ENCODE measurements at places on chromosomes 4 and X.

GRCh38 chrX:149531599-149531998 is 9.2 kb upstream of the EOLA1 start:
- DNase-seq = no peak

DNA sequence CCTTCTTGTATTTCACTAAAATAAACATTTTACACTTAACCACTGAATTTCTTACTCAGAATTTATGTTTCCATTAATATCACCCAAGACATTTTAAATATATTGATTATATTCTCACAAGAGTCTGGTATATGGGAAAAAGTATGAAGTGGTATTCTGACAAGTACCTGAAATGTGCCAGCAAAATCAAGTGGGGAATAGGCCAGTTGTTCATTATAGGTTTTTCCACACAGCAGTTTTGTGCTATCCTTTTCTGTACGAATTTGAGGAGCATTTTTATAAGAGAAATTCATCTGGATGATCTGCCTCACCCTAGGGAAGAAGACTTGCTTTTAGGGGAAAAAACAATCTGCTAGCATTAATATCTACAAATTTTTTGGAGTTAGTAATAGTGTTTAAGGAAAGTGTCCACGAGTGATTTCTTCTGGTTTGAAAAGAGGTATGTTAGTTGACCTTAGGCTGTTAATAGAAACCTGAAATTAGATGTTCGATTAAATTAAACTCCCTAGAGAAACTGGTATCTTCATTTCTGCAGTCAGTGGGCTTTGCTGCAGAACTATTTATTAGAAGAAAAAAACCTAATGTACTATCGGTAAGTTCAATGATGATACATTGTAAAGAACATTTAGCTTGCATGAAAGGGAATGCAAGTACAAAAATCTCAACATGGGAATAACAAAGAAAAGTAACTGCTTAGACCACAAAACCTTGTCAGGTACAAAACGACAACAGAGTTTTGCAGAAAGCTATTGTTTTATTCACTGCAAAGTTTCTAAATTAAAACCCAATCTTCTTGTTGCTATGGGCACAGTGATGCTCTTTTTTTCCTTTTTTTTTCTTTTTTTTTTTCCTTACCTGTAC is 1.8 kb downstream of the KLF3 start:
- DNase-seq = peak; percentile 18

DNA sequence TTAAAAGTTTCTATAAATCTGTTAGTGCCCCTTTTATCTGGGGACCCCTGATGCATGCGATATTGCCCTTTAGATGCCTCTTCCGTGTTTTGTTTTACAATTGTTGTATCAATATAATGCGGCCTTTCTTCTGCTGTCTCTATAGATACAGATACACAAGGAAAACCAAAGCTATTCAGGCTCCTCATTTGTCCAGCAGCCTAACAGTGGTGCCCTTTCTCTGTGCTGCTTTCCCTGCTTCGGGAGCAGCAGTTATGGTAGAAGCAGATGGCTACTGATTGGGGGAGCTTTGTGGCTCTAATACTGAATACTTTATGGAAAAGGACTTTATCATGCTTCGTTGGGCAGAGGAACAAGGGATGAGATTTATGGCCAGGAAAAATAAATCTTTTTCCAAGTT is 10.6 kb upstream of the PRDM8 start:
- no peak for DNase-seq

DNA sequence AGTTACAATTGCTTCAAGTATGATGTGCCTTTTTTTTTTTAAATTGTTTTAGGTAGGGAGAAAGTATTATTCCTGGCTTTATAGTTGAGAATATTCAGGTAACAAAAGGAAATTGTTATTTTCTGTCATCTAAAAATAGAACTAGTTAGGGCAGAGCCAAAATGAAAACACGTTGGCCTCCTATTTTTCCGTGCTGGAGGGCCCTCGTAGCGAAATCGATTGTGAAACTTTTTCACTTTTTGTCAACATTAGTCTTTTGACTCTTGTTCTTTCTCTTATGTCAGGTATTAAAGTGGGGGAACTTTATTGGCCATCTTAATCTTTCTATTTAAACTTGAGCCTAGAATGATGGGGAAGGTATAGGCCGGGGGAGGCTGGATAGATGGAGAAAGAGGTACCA is 104.9 kb downstream of the ARHGAP10 start:
- DNase-seq = no peak

DNA sequence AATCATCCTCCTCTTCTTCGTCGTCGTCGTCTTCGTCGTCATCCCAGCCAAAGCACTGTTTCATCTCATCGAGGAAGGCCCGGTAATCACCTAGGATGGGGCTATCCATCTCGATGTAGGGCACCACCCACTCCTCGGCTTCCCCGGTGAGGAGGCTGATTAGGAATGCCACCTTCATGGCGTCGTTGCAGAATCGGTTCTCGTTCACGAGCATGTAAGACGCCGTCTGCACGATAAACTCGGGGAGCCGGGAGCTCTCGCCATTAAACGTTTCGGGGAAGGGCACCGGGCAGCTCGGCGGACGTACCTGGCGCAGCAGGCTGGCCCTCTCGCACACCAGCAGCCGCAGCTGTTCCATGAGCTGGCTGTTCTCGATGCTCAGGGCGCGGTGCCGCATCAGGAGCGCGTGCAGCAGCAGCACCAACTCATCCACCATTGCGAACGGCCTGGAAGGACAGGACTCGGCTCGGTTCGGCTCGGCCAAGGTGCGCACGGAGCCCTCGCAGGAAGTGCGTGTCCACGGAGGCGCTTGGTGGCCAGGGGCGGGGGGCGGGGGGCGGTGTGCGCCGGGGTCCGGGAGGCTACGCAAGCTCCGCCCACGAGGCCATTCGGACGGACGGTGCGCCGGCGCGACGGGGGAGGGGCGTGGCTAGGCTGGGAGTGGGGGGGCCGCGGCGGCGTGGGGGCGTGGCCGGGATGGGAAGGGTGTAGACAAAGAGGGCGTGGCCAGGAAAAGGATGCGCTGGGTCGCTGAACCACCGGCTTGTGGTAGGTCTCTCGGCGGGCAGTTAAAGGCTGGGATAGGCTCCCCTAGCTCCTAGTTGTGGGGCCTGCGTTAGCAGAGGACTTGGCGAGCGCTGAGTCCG is at the start of gene LDOC1:
Gene LDOC1 (minus strand): TSS at position 544 of the 866 bp plus-strand sequence. CDS start 108 bp downstream, at position 436.
- peak; percentile 33 for DNase-seq

DNA sequence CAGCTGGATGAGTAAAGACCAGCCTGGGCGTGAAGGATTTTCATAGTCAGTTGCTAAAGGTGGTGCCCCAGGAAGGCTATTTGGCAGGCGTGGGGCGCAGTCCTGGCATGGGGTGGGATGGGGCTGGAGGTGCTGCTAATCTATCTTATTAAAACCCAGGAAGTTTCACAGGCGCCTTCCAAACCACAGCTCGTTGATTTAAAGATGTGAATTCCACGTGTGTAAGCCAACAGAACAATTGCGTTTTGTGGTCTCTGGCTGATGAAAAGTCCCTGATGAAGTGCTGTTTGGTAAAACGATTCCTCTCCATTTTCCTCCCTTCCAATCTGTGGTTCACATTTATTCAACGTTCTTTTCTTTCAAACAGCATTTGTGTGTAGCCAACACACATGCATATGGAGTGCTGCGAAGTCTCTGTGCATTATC is 105.0 kb downstream of the TBL1X start:
- DNase-seq = peak; percentile 49

- DNase-seq = peak; percentile 87
These were observed 3.2 kb downstream of the TDO2 start for GRCh38 chr4:155906554-155907247.

- DNase-seq = no peak
These were observed 32.3 kb downstream of the STPG2 start for GRCh38 chr4:98110929-98111328.

- no peak for DNase-seq
These were observed 357.7 kb downstream of the C4orf33 start for GRCh38 chr4:129453524-129454200.

- no peak for DNase-seq
These were observed 13.9 kb upstream of the MAD2L1 start for GRCh38 chr4:120080533-120080932.

DNA sequence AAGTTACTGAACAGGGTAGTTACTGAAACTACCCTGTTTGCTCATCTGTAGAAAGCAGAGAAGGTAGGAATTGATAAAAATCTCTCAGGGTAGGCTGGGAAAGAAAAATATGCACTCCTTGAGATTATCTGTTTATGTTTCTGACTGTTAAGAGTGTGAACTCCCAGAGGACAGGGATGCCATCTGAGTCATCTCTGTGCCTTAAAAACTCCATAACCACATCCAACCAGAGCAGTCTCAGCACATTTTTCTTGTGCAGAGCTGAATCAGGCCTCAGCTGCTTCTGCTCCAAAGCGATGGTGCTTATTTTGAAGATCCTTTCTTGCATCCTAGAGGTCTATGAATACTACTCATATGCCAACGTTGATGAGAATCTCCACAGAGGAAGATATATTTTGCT is 9.9 kb downstream of the CENPVL3 start:
- DNase-seq = no peak

GRCh38 chr4:86326400-86326799 is 33.5 kb downstream of the MAPK10 start:
- no peak for DNase-seq

DNA sequence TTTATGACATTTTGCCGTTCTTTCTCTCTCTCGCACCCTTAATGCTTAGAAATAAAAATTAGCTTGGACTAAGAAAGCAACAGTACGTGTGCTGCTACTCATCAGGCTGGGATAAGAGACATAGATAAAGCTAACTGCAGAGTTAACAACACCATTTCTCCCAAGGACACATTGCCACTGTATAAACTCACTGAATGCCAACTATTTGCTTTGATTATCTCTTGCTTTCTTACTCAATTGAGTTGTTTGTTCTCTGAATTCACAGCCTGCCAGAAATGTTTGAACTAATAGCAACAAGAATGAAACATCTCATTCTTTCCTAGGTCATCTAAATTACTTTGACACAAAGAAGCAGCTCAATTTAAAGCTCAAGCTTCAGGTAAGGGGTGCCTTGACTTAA is 34.6 kb downstream of the F8 start:
- no peak for DNase-seq

- peak; percentile 68 for DNase-seq
These were observed 283.8 kb upstream of the ARSJ start for GRCh38 chr4:114263233-114263632.

- DNase-seq = no peak
These were observed 36.9 kb downstream of the DCHS2 start for GRCh38 chr4:154454710-154455109.

DNA sequence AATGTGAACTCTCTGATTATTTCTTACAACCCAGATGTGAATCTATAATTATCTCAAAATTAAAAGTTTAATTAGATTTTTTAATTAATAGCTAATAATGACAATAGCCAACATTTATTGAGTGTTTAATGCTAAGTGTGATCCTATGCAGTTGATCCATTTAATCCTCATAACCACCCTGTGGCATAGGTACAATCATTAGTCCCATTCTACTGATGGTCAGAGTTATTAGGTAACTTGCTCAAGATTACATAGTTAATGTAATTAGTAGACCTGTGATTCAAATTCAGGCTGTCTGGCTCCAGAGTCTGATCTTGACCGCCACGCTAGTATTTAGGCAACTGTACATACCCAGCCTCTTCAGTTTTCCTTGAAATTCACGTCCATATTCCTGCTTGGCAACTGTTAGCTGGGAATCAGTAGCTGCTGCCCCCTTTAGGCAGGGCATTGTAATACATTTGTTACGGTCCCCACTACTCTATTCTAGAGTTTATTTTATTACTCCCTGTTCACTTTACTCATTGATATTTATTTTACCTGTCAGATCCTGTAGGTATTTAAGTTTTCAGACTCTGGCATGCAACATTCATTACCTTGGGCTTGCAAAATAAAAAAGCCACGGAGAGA is 20.6 kb upstream of the TEC start:
- peak; percentile 31 for DNase-seq

DNA sequence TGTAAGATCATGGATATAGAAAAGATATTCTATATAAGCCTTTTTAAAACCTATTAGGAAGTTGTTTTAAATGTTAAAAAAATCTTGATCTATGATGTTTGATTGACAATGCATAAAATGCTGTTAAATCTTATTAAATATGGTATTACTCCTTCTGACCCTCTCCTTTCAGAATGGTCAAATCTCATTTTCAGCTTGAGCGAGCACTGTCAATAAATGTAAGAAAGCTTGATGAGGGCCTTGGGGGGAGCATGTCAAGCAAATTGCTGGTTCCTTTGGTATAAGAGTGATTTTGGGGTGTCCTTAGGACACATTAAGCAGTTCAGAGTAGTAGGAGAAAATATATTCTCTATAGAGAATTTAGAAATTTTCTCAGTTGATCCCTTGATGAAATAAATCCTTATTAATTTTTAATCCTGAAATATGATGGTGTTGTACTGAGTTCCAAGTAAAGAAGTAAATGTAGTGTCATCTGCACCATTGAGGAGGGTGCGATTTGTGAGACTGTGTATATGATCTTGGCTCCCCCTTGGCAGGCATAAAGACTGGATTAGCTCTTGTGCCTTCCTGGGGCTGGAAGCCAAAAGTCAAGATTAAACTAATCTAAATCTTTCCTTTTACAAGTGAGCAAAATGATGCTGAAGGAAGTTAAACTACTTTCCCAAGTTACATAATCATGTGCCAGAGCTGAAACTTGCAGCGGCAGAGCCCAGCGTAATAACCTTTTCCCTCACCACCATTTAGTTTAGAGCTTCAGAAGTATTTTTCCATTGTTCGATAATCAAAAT is 82.6 kb upstream of the ANK2 start:
- no peak for DNase-seq

GRCh38 chr4:109432696-109433095 is 919 bp upstream of the SEC24B start:
- DNase-seq = peak; percentile 63

GRCh38 chrX:149996515-149996914 is 58.2 kb upstream of the EOLA2 start:
- DNase-seq = no peak

- no peak for DNase-seq
These were observed 67.9 kb downstream of the FAM47C start for GRCh38 chrX:37075892-37076595.

GRCh38 chrX:22136711-22137110 is 104.6 kb downstream of the PHEX start:
- no peak for DNase-seq

DNA sequence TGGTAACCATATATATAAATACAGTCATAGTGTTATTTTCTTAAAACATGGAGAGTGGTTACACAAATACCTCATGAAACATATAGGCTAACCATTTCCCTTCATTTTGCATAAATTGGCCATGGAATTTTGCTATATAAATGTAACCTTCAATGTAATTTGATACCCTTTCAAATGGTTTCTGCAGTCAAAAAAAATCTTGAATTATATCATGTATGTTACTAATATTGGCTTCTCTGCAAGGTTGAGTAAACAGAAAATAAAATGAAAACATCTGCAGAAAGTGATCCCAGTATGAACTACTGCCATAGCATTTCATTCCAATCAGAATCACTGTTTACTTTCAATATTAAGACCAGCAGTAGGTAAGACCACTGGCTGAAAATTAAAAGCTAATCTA is 1165.9 kb upstream of the TENM3 start:
- DNase-seq = no peak

- no peak for DNase-seq
These were observed 3.0 kb upstream of the NDP start for GRCh38 chrX:43976205-43976604.

GRCh38 chrX:1354036-1355019 is 17.7 kb downstream of the IL3RA start:
- DNase-seq = no peak

All from renal cortical epithelial cell (primary cell).